Upper lobe of left lung (tissue), 6 donors: ENCODE measurements at places on chromosomes 1 and 21.

GRCh38 chr21:23690316-23690715, 1917.0 kb downstream of the MRPL39 start:
- H3K4me1 ChIP-seq: no peaks in the 10 kb centered on the region
- H3K4me3 ChIP-seq: no peak overlapping the region
- H3K27me3 ChIP-seq: no peaks in the 10 kb centered on the region

DNA sequence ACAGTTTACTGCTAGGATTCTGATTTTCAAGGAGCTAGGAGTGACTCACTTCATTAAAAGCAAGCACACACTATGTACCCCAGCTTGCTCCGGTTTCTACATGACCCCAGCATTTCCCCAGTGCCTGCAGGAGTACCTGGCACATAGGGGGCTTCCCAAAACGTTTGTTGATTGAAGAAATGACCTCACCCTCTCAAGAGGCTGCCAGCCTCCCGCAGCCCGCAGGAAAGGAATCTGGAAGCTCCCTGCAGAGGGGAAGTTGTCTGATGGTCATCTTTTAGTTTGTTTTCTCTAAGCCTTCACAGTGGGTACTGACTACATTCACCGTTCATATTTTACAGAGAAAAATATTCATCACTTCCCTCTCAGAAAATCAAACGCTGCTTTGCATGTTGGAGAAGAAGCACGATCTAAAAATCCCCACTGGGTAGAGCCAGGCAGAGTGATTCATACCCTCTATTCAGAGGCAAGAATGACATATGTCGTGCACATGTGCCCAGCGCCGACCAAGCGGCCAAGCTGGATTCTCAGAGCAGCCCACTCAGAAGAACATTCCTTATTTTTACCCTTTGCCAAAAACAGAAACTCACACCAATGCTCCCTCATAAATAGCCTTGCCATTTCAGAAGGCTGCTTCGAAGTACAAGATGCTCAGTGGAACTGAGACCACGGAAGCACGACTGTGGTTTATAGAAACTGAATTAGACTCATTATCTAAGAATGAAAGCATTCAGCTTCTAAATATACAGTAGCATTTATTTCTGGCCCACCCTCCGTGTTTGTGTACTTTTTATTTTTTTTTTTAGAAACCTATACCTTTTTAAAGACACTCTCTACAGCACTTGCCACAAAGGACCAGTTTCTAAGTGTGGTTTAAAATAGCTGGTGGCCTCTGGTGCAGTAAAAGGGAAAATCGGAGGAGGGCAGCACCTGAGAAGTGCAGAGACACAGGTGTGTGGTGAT, 143.2 kb downstream of the MIS18A start:
- H3K4me1 ChIP-seq: no peaks in the 10 kb centered on the region
- no peak overlapping the region for H3K4me3 ChIP-seq
- H3K27ac ChIP-seq: no peak overlapping the region
- no peaks in the 10 kb centered on the region for H3K27me3 ChIP-seq

GRCh38 chr1:33515112-33515511, 42.7 kb downstream of the ZSCAN20 start:
- no peak overlapping the region for H3K4me3 ChIP-seq
- H3K36me3 ChIP-seq: no peaks in the 10 kb centered on the region
- DNase-seq: no peak
- H3K27ac ChIP-seq: no peak overlapping the region
- no peaks in the 10 kb centered on the region for H3K4me1 ChIP-seq
- no peaks in the 10 kb centered on the region for H3K27me3 ChIP-seq

DNA sequence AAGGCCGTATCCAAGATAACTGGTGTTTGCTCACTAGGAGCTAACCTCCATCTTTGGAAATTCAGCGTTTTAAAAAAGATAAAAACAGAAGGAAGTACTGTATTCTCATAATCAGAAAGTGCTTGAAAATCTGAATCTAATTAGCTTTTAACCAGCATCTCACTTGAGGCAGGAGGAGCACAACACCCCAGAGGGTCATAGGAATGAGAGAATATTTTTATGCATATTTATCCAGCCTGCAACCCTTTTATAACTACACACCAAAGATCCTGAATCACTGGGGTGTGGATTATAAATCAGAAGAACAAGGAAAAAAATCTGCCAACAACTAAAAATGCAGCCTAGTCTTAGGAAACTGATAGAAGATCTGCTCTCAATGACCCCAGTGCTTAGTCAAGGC, 68.0 kb upstream of the PTCH2 start:
- no peak overlapping the region for H3K4me3 ChIP-seq
- H3K4me1 ChIP-seq: no peaks in the 10 kb centered on the region

- no peak overlapping the region for H3K4me3 ChIP-seq
- no peaks in the 10 kb centered on the region for H3K27me3 ChIP-seq
- no peak overlapping the region for H3K27ac ChIP-seq
- no peaks in the 10 kb centered on the region for H3K36me3 ChIP-seq
- no peak for DNase-seq
- peaks cover 12% of the 10 kb centered on the region for H3K4me1 ChIP-seq
These were observed 14.3 kb downstream of the EGLN1 start for GRCh38 chr1:231407547-231408396.

DNA sequence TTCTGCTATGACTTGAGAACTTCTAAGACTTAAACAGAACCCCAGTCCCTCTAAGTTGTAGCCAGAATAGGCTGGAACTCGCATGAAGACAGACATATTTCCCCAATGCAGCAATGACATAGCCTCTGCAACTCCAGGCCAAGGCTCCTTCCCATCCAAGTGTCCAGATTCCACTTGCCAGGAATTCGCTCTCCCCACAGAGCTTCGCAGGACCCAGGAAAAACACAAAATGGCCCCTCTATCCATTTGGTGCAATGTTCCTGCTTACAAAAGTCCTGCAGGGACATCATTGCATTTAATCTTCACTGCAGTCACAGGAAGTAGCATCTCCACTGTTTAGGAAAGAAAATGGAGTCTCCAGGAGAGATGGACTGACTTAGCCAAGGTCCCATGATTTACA, 147.5 kb upstream of the KLHDC7A start:
- H3K27me3 ChIP-seq: no peaks in the 10 kb centered on the region
- H3K27ac ChIP-seq: no peak overlapping the region
- no peak overlapping the region for H3K4me3 ChIP-seq
- no peak for DNase-seq
- no peaks in the 10 kb centered on the region for H3K36me3 ChIP-seq

GRCh38 chr1:175536921-175537320, 206.5 kb downstream of the TNR start:
- no peak overlapping the region for H3K27ac ChIP-seq
- H3K4me3 ChIP-seq: no peak overlapping the region
- DNase-seq: no peak
- peaks cover 13% of the 10 kb centered on the region for H3K4me1 ChIP-seq
- H3K36me3 ChIP-seq: no peaks in the 10 kb centered on the region

DNA sequence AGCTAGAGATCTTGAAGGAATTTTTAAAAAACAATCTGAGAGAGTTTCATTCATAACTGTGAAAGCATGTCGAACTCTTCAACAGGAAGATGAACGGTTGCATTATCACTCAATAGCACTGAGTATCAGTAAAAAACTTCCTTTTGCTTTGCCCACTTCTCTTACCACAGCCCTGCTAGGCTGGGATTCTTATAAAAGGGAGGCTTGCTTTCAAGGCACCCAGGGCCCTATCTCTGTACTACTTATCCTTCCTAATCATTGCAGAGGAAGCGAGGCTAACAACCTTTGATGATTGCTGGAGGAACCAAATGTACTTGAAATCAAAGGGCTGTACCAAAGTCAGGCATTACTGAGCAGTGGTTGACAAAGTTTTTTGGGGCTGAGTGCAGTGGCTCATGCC, 71.2 kb downstream of the SNRPE start:
- H3K4me3 ChIP-seq: no peak overlapping the region
- H3K4me1 ChIP-seq: no peaks in the 10 kb centered on the region
- no peaks in the 10 kb centered on the region for H3K36me3 ChIP-seq
- H3K27ac ChIP-seq: no peak overlapping the region
- no peaks in the 10 kb centered on the region for H3K27me3 ChIP-seq

- no peak overlapping the region for H3K27ac ChIP-seq
- no peaks in the 10 kb centered on the region for H3K4me1 ChIP-seq
- no peak overlapping the region for H3K4me3 ChIP-seq
- H3K36me3 ChIP-seq: no peaks in the 10 kb centered on the region
- no peaks in the 10 kb centered on the region for H3K27me3 ChIP-seq
These were observed 48.0 kb upstream of the JAK1 start for GRCh38 chr1:65014321-65014720.

DNA sequence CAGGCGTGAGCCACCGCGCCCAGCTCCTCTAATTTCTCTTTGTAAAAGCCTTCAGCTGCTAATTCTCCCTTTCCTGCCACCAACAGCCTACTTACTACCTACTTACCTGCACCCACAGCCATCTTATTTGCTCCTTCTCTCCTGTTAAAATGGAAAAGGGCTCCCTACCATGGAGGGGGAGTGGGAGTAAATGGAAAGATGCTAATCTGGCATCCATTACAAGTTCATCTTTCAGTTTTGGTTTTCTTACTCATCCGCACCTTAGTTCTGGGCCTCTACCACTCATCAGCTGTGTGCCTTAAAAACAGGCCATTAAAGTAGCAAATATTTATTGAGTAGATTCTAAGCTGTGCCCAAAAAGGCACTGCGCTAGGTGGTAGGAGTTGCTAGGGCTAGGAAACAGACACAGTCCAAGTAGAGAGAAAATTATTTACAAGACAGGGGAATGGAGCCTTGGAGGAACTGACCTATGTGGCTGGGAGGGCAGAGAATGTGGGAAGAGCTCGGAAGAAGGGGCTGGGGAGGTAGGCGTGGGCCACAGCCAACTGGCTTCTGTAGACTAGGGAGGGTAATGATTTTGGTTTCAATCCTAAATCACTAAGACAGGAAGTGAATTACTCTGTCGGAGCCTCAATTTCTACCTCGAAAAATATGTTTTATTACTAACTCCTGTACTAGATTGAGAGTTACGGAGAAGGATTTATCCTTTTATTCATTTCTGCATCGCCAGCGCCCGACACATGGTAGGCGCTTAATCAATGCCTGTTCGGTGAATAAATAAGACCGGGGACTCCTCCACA, 685 bp upstream of the DDI2 start:
- H3K36me3 ChIP-seq: no peaks in the 10 kb centered on the region
- no peak overlapping the region for H3K4me3 ChIP-seq
- peaks cover 40% of the 10 kb centered on the region for H3K4me1 ChIP-seq
- no peak for DNase-seq
- H3K27me3 ChIP-seq: no peaks in the 10 kb centered on the region

- DNase-seq: no peak
- H3K36me3 ChIP-seq: no peaks in the 10 kb centered on the region
- H3K4me1 ChIP-seq: peaks cover 24% of the 10 kb centered on the region
These were observed 1.3 kb upstream of the XKR8 start for GRCh38 chr1:27958513-27958912.

GRCh38 chr1:200780545-200781369, 42.1 kb downstream of the CAMSAP2 start:
- H3K27ac ChIP-seq: no peak overlapping the region
- H3K36me3 ChIP-seq: no peaks in the 10 kb centered on the region
- H3K4me1 ChIP-seq: peaks cover 4% of the 10 kb centered on the region
- H3K4me3 ChIP-seq: no peak overlapping the region
- no peaks in the 10 kb centered on the region for H3K27me3 ChIP-seq

GRCh38 chr1:3821447-3821846, 25.1 kb upstream of the LRRC47 start:
- H3K27me3 ChIP-seq: no peaks in the 10 kb centered on the region
- H3K36me3 ChIP-seq: peaks cover 46% of the 10 kb centered on the region
- H3K27ac ChIP-seq: no peak overlapping the region
- H3K4me3 ChIP-seq: no peak overlapping the region
- no peak for DNase-seq

DNA sequence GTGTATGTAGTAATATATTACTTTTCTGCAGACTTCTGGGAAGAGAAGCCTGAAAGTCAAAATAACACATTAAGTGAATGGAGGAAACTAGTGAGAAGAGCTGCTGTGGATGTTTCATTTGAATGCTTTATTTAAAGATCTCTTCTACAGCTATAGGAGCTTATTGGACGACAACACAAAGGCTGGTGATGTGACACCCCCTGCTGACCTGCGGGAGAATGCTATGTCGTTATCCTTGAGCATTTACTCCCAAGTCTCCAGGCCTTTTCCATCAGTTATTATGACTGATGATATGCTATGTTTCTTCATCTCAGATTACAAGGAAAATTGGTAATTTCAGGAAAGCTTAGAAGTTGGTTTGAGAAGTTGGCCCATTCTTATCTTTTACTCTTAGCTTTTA, 22.3 kb upstream of the PLA2G4A start:
- no peaks in the 10 kb centered on the region for H3K27me3 ChIP-seq
- H3K36me3 ChIP-seq: no peaks in the 10 kb centered on the region
- no peak overlapping the region for H3K4me3 ChIP-seq
- no peak for DNase-seq

- DNase-seq: no peak
- H3K27ac ChIP-seq: no peak overlapping the region
- no peaks in the 10 kb centered on the region for H3K4me1 ChIP-seq
- H3K36me3 ChIP-seq: no peaks in the 10 kb centered on the region
These were observed 506.1 kb downstream of the NPHP4 start for GRCh38 chr1:5485968-5486696.

GRCh38 chr1:246775531-246776385, 51.5 kb downstream of the SCCPDH start:
- no peak overlapping the region for H3K4me3 ChIP-seq
- DNase-seq: no peak
- peaks cover 8% of the 10 kb centered on the region for H3K36me3 ChIP-seq

GRCh38 chr1:174217787-174218574, 58.7 kb downstream of the RABGAP1L start:
- no peaks in the 10 kb centered on the region for H3K27me3 ChIP-seq
- H3K4me1 ChIP-seq: no peaks in the 10 kb centered on the region
- no peak overlapping the region for H3K27ac ChIP-seq
- H3K36me3 ChIP-seq: peaks cover 4% of the 10 kb centered on the region

DNA sequence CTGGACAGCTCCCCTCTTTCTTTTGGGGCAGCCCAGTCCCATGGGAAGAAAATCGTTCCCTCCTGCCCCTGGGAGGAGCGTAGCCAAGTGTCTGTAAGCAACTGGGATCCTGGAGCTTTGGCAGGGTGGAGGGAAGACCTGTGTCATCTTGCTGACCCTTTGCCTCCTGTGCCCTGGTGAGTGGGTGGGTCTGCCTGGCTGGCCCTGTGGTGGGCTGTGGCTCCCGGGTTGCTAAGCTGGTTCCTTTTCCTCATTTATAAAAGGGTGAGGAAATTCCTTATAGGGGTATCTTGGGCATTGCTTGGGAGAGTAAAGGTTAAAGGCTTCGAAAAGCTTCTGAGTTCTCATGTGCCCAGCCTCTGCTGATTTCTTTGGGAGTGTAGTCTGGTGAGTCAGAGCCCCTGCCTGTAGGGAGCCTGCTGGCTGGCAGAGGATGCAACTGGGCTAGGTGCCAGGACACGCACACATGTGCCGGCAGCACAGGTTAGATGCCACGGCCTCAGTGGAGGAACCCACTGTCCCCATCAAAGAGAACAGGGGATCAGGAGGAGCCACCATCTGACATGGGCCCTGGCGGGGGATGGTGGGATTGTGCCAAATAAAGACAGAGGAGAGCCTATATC, 85.2 kb downstream of the ARHGEF10L start:
- H3K4me1 ChIP-seq: peaks cover 4% of the 10 kb centered on the region
- no peak overlapping the region for H3K4me3 ChIP-seq
- peak overlapping the region; percentile 46 for H3K27ac ChIP-seq
- DNase-seq: peak; percentile 44
- H3K36me3 ChIP-seq: peaks cover 10% of the 10 kb centered on the region
- no peaks in the 10 kb centered on the region for H3K27me3 ChIP-seq

- H3K4me1 ChIP-seq: peaks cover 3% of the 10 kb centered on the region
- no peak overlapping the region for H3K27ac ChIP-seq
- no peaks in the 10 kb centered on the region for H3K27me3 ChIP-seq
- no peak for DNase-seq
- no peaks in the 10 kb centered on the region for H3K36me3 ChIP-seq
These were observed 93.1 kb downstream of the DMRTB1 start for GRCh38 chr1:53552146-53552861.
